ENCODE measurements at places on chromosomes 3 and 15.

DNA sequence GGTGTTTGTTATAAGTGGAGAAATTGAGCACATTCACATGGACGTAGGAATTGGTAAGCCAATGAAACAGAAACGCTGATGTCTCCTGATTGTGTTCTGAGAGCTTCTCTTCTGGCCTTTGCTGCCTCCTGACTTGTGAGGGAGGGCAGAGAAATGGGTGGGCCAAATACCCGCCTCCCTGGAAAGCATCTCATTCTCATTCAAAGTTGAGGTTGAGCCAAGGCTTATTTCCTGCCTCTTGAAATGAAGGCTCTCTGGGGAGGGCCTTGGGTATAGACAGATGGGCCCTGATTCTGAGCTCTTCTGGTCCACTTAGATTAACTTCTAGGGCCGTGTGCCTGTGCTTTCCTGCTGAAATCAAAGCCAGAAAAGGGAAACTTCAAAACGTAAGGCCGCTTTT lies 57.4 kb upstream of the MYZAP start:
- DNase-seq, result no peak

DNA sequence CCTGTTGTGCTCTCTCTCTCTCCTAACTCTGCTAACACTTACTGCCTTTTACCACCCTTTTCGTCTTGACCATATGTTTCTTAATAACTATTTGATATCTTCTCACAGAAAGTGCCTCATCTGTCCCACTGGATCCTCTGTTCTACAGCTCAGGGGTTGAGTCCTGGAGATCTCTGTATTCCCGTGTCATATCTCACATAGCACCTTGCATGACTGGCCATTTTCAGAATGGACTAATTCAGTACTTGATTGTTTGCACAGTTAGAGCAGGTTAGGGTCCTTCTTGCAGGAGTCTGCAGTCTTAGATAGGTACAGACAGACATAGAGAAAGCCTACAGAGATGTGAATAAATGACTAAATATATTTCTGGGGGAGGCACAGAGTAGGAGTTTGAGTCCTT lies 20.9 kb downstream of the HACD3 start:
- DNase-seq, result no peak

DNA sequence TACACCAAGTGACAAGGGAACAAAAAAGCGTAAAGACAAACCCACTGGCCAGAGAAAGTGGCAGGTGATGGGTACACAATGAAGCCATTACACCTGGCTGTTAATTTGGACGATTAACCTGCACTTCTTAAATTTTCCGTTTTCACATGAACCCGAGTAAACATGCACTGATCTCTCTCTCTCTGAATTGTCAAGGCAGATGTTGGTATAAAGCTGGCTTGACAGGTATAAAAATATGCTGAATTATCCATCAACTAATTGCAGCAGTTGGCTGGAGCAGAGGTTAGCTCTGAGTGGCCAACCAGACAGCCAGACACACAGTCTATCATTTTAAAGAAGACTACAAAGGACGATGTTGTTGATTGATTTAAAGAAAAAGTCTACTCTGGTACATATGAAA lies 561.7 kb upstream of the ALCAM start:
- no peak for DNase-seq

GRCh38 chr3:4824926-4825325 lies 154.3 kb upstream of the BHLHE40 start:
- no peak for DNase-seq

GRCh38 chr3:87313641-87314040 lies 37.3 kb upstream of the POU1F1 start:
- no peak for DNase-seq

DNA sequence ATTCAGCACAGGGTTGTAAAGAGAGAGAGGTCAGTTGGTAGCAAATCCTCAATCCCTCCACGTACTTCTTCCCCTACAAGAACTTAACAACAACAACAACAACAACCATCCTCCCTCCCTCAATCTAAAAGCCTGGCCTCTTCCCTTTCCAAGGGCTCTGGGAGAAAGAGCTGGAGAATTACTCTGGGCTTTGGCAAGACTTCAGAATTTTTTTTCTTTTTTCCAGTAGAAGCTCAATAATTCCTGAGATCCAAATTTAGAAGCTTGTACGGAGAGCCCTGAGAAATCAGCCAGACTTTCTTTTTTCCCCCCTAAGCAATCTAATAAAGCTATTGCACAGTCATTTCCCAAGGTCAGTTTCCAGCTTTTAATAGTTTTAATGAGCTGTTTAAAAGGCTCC lies 95.8 kb upstream of the CACNA2D3 start:
- no peak for DNase-seq

DNA sequence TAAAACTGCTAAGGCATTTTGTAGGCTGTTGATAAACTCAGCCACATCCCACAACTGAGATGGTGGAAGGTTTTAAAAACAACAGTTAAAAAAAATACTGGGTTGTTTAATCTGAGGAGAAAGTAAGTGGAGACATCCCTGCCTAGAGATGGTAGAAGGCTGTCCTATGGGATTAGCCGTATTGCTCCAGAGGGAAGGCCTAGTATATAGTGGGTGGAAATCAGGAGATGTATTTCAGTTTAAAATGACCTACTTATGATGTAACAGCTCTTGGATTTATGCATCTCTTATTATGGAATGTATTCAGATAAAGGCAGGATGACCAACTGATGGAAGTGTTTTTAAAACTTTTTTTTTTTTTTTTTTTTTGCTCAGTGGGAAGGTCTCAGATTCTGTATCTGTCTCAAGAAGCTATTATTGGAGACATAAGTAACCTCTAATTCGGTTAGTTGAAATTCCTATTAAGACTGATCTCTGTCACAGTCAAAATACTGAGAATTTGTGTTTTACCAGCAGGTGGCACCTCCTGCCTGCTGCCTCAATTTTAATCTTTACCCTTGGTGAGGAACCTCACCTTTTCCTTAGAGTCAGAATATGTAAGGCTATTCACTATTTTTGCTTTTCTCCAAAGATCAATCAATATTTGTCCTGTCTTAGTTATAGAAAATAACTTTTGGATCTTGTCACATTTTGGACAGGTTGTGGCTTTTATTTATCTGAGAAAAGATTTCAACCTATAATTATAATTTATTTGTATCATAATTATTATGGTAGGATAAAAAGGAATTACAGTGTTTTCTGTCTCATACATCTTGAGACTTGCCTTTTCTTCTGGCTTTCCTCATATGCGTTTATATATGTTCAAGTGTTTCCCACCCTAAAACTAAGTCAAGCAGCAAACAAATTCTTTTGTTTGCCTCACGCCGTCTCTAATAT lies 63.0 kb downstream of the VPS8 start:
- DNase-seq, result no peak

DNA sequence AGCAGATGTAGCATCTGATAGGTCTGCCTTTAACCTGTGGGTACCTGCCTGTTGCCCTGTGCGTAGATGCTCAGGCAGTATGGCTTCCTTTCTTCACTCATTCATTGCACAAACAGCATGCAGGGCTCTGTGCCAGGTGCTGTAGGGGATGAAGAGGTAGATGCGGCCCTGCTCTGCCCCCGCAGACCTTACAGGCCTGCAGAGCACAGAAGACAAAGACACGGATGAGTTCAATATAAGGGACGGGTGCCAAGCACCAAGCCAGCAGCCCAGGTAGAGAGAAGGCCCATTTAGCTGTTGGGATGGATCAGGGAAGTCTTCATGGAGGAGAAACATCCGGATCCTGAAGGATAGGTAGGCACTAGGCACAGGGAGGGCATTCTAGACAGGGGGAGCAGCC lies 69.4 kb downstream of the AAGAB start:
- no peak for DNase-seq

GRCh38 chr3:188776447-188776846 lies 395.3 kb upstream of the TPRG1 start:
- DNase-seq, result no peak

GRCh38 chr3:120604382-120604781 lies 8.2 kb downstream of the NDUFB4 start:
- DNase-seq, result no peak

DNA sequence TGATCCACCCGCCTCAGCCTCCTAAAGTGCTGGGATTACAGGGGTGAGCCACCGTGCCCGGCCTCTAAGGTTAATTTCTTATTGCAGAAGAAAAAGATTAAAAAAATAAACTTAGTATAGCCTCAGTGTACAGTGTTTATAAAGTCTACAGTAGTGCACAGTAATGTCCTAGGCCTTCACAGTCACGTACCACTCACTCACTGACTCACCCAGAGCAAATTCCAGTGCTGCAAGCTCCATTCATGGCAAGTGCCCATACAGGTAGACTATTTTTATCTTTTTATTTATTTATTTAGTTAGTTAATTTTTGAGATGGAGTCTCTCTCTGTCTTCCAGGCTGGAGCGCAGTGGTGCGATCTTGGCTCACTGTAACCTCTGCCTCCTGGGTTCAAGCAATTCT lies 3.2 kb upstream of the FLNB start:
- DNase-seq, result no peak

GRCh38 chr3:40920041-40920440 lies 279.3 kb upstream of the CTNNB1 start:
- DNase-seq, result no peak

Measured in NCI-H187 (cell line).